EH (cell line): ENCODE measurements at places on chromosomes 1 and 21.

- DNase-seq = no peak
Measured at GRCh38 chr1:74457253-74457652, 55.2 kb downstream of the LRRC53 start.

DNA sequence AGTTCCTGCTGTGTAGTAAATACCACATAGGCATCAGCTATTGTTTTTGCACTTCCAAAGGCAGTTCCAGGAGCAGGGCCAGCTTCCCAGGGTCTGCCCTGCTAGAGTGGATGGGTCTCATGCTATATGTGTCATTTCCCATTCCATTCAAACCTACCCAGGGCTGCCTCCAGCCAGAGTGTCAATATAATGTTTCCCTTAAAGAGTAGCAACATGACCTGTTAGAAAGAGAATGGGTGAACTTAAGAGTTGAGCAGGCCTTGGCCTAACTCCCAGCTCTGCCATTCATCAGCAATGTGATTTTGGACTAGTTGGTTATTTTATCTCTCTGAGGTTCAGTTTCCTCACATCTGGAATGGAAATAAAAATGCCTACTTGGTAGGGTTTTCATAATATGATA is 44.9 kb downstream of the RAB3B start:
- DNase-seq = no peak

GRCh38 chr1:55584526-55585401 is 369.6 kb upstream of the USP24 start:
- DNase-seq = peak; percentile 63

- no peak for DNase-seq
Measured at GRCh38 chr21:37342046-37342632, 24.4 kb upstream of the DYRK1A start.

GRCh38 chr21:44726826-44727225 is 15.5 kb upstream of the TSPEAR start:
- no peak for DNase-seq

DNA sequence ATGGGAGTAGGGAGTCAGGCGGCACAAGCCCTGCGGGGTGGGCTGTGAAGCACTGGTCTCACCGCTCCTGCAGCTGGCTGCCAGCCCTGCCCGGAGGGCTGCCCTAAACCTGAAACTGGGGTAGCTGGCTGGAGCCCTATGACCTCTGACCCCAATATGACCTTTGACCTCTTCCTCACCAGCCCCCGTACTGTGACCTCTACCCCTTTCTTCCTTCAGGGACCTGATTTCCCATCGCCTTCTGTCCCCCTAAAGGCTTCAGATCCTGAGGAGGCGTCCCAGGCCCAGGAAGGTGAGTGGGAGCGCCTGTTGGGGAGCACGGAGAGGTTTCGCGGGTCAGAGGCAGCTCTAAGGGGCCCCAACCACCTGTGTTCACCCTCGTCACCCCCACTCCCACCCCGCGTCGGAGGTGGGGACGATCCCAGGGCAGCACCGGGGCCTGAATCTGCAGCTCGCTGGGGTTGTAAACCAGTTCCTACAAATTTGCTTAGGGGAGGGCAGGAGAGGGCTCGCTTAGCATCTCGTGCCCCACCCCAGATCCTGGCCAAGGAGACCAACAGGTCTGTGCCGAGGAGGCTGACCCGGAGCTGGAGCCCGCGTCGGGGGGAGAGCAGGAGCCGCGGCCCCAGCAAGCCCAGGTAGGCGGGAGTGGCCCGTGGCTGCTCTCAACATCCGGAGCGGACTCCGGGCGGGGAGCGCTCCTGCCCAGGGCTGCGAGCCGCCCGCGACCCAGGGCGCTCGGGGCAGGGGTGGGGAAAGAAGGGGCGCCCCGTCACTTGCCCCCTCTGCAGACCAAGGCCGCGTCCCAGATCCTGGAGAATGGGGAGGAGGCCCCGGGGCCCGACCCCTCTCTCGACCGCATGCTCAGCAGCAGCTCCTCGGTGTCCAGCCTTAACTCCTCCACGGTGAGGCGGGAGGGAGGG is 7.3 kb downstream of the SYTL1 start:
- DNase-seq = peak; percentile 40

- no peak for DNase-seq
Measured at GRCh38 chr1:56502700-56503245, 76.6 kb downstream of the PLPP3 start.

GRCh38 chr1:58584082-58584895 is 7.2 kb upstream of the TACSTD2 start:
- peak; percentile 98 for DNase-seq

- no peak for DNase-seq
Measured at GRCh38 chr1:113135460-113135859, 62.5 kb downstream of the LRIG2 start.

- no peak for DNase-seq
Measured at GRCh38 chr1:933603-933940, 9.8 kb downstream of the SAMD11 start.

- no peak for DNase-seq
Measured at GRCh38 chr1:184860985-184861754, 106.5 kb upstream of the EDEM3 start.

- no peak for DNase-seq
Measured at GRCh38 chr1:237763137-237763536, 127.6 kb downstream of the ZP4 start.

DNA sequence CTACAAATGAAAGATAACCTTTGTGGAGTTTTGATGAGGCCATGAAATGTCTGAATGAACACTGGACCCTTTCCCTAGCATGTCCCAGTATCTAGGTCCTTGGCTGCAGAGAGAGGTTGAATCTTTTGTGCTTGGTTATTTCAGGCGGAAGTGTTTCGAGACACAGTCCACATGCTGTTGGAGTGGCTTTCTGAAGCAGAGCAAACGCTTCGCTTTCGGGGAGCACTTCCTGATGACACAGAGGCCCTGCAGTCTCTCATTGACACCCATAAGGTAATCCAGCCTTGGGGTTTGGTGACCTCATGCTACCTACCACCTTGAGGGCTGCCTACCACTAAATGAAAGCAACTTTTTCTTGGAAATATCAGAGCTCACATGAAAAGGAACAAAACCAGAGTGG is 38.9 kb upstream of the BMP8A start:
- DNase-seq = no peak

DNA sequence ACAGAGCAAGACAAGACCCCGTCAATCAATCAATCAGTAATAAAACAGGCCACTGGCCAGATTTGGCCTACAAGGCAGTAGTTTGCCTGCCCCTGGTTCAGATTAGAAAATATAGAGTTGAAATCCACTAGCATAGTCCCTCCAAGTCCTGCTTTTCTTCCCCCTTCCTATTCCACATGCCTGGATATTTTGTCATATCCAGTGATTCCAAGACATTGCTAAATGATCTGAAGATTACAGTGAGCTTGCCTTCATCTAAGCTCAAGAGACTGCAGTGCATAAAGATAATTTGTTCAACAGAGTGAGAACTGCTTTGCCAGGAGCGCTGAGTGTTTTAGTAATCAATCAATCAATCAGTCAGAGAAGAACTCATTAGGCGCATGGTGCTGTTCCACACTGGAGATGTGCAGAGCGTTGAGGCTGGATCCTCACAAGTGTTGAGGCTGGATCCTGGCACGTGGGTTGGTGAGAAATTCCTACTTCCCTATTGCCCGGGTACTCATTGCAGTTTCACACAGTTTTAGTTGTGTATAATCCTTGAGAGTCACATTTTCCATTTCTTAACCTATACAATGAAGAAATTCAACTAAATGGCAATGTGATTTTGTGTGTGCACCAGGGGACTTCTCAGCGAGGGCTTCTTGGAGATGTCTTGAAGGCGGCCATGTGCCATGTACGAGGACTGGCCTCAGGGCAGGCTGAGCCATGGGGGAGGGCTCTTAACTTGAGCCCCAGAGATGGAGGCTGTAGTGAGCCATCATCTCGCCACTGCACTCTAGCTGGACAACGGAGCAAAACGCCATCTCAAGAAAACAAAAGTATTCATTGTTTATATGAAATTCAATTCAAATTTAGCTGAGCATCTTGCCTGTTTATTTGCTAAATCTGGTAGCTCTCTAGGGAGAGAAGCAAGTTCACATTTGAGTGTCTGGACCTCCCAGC is 76.3 kb downstream of the TOMM20 start:
- peak; percentile 28 for DNase-seq

- peak; percentile 7 for DNase-seq
Measured at GRCh38 chr21:26443867-26444266, 129.2 kb downstream of the CYYR1 start.

GRCh38 chr1:206066479-206067171 is 13.7 kb downstream of the RHEX start:
- DNase-seq = no peak

GRCh38 chr1:209434066-209434465 is 149.4 kb upstream of the CAMK1G start:
- peak; percentile 46 for DNase-seq
